ENCODE measurements at places on chromosomes 2 and 18. TPM values are rescaled to one million over a fixed set of nuclear protein-coding genes. Genes with fewer than 3 reads are reported as not detected.

DNA sequence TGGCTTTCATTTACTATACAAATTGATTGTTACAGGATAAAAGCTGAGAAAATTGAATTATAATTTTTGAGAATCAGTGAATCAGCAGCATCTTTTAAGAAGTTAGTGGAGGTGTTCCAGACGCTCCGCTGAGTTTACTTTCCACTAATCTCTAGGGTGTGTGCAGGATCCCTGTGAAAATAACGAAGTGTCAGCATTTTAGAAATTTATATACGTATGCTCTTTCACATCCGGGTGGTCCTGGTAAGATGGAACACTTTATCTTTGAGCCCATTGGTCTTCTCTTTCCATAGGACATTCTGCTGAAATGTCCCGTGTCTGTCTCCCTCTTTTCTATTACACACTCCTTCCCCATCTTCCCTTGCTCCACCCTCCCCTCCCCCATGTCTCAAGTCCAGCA, 268.6 kb upstream of the LRRTM1 start:
- no peak for DNase-seq

GRCh38 chr18:45728336-45729010, 4.5 kb downstream of the SLC14A1 start:
- DNase-seq = no peak

DNA sequence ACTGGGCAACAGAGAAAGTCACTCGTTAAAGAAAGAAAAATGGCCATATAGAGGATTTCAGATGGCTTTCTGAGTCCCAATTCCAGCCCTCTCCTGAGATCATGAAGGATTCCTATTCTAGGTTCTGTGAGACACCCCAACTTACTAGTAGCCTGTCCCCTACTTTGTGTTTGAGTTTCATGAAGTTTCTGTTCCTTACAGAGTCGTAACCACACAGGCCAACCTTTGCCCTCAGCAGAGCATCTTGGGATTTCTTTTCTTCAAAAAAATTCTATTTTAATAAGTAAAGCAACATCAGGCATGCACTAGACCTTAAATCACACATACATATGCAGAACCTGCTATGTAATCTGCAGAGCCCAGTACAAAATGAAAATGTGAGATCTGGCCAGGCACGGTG, 30.4 kb downstream of the TMEM247 start:
- DNase-seq = no peak

- DNase-seq = no peak
Observed at GRCh38 chr2:100986157-100986556, 15.9 kb upstream of the RPL31 start.

- no peak for DNase-seq
Observed at GRCh38 chr2:102059151-102059550, 67.4 kb downstream of the IL1R2 start.

DNA sequence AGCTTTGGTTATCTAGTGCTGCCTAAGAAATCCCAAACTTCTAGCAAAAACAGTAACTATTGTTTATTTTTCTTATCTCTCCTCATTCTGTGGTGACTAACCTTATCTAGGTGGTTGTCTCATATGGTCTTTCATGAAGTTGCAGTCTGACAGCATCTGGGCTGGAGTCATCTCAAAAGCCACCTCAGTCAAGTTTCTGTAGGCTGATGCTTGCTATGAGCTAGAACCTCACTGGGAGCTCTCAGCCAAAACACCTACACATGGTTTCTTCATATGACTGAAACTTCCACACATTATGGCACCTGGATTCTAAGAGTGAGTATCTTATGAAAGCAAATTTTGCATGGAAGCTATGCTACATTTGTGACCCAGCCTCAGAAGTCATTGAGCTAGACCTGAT, 596.4 kb upstream of the VRK2 start:
- no peak for DNase-seq

GRCh38 chr18:60936101-60936500, 397.1 kb upstream of the CDH20 start:
- no peak for DNase-seq

DNA sequence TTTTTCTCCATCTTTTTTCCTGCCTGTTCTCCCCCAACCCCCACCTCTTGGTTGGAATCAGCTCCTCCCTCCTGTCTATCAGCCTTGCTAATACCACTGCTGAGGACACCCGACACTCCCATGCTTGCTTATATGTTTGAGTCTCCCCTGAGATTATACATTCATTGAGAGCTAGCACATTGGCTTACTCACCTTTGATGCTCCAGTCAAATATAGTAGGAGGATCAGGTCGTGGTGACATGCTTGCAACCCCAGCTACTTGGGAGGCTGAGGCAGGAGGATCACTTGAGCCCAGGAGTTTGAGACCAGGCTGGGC, 91.5 kb upstream of the CCBE1 start:
- DNase-seq = no peak

DNA sequence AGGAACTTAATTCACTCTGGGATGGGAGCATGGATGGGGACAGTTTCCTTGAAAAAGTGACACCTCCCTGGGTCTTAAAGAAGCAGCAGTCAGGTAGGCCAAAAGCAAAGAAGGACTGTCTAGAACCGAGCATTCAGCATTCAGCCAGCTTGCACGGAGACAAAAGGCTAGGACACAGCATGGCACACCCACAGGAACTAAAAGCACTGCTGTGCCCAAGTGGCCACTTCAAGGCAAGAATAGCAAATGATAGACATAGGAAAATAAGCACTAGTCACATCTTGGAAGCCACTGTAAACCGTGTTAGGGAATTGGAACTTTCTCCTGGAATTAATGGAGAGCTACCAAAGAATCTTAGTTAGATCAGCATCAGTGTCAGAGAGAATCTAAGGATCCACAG, 47.0 kb downstream of the LRP2 start:
- no peak for DNase-seq

- no peak for DNase-seq
Observed at GRCh38 chr2:32688541-32688940, 60.7 kb downstream of the TTC27 start.

GRCh38 chr18:46732201-46732600, 24.7 kb downstream of the ST8SIA5 start:
- DNase-seq = no peak

GRCh38 chr2:197052356-197052755, 125.8 kb upstream of the PGAP1 start:
- no peak for DNase-seq

DNA sequence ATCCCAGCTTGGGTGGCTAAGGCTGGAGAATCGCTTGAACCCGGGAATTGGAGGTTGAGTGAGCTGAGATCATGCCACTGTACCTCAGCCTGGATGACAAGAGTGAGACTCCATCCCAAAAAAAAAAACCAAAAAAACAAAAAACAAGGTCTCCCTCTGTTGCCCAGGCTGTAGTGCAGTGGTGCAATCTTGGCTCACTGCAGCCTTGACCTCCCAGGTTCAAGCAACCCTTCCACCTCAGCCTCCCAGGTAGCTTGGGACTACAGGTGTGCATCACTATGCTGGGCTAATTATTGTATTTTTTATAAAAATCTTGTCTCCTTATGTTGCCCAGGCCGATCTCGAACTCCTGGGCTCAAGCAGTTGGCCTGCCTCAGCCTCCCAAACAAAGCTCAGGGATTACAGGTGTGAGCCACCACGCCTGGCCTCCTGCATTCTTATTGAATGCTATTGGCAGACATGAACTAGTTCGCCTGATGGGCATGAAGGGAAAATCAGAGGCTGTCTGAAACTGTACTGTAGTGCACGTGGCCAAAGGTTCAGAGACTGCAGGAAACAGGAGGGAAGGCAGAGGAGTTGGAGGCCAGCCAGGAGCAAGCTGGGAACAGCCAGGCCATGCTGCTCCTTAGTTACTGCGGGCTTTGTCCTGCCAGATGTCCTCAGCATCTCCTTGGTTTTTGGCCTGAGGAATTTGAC, 16.0 kb upstream of the ASXL2 start:
- peak; percentile 82 for DNase-seq

GRCh38 chr2:240244543-240244942, 104.1 kb upstream of the OTOS start:
- DNase-seq = no peak

GRCh38 chr18:8794156-8794933, 89.0 kb downstream of the MTCL1 start:
- DNase-seq = no peak

DNA sequence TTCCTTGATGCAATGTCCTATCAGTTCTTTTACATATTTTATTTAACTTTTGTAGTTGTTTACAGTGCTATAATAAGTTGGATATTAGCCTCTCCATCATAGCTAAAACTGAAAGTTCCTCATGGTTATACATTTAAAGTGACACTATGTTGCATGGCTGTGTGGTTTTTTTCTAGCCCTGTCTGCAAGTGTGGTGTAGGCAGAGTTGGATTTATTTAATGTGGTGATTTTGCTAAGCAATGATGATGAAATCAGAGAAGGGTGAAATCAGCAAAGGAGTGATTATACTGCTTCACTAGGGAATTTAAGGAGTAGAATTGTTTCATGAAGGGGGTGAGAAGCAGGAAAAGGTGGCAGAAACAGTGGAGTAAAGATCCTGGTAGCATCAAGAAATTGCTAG, 18.3 kb upstream of the ENOSF1 start:
- DNase-seq = no peak

DNA sequence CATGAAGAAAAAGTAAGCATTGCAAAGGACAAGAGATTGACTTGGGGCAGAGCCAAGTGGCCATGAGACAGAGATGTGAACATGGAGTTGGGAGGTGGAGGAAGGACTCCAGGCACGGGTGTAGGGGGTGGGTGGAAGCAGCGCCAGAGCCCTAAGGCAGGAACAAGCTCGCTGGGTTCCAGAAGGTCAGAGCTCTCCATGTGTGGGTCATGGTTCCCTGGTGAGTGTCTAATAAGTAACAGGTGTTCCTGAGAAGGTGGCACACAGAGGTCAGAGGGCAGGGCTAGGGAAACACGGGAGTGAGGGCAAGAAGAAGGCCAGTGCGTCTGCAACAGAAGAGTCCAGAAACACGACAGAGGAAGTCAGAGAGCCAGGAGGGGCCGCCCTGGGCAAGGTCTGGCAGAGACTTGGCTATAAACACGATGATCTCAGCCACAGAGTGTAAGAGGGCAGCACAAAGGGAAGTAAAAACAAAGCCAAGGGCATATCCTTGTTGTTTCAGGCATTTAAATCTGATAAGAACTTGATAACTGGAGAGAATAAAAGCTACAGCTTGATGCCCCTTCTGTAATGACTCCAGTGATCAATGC, 260.8 kb downstream of the TGIF1 start:
- DNase-seq = peak; percentile 94

DNA sequence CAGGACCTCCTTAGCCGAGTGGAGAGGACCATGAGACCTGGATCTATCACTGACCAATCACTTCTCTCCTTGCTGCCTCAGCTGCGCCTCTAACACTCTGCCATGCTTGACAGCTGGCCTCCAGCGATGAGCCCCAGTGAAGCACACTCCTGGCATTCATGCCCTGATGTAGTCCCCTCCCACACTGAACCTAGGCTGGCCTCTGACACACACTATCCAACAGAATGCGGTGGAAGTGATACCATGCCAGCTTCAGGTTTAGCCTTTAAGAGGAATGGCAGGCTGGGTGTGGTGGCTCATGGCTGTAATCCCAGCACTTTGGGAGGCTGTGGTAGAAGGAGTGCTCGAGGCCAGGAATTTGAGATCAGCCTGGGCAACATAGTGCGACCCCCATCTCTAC, 73.7 kb upstream of the LAPTM4A start:
- no peak for DNase-seq

- no peak for DNase-seq
Observed at GRCh38 chr2:57313678-57314077, 732.9 kb upstream of the VRK2 start.

DNA sequence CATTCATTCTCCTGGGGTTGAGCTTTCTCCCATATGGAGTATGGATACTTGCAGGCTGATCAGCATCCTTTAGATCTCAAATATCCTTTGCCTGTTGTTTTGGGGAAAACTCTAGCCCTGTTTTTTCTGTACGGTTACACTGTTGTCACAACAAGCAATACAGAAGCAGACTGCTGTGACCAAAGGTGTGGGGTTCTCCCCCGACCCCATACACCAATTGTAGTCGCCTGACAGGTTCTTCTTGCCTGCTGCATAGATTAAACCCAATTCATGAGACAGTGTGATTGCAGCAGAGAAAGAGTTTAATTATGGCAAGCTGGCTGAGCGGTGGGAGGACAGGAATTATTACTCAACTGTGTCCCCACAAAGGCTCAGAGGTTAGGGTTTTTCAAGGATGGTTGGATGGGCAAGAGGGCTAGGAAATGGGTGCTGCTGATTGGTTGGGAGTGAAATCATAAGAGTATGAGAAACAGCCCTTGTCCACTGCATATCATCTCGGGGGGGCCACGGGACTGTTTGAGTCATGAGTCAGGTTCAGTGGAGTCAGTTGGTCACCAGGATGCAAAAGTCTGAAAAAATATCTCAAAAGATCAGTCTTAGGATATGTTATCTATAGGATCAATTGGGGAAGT, 40.6 kb downstream of the ITGB1BP1 start:
- DNase-seq = no peak

- no peak for DNase-seq
Observed at GRCh38 chr2:38073211-38074057, 2.5 kb downstream of the CYP1B1 start.

- peak; percentile 86 for DNase-seq
Observed at GRCh38 chr2:218569661-218570500, 1.2 kb downstream of the CNOT9 start.

DNA sequence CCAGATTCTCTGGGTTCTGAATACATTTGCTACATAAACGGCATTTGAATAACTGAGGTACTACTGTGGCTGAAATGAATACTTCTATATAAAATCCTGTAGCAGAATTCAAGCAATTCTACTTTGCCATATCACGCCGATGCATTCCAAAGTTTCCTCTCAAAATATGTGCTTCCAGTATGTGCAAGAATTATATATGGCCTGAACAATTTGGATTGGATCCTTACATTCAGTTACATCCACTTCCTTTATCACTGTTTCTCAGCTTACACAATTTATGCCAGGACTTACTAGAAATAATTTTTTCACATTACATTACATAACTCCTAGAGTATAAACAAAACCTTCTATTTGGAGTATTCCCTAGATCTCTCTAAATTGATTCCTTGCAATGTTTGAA, 46.3 kb upstream of the STAT4 start:
- DNase-seq = no peak

DNA sequence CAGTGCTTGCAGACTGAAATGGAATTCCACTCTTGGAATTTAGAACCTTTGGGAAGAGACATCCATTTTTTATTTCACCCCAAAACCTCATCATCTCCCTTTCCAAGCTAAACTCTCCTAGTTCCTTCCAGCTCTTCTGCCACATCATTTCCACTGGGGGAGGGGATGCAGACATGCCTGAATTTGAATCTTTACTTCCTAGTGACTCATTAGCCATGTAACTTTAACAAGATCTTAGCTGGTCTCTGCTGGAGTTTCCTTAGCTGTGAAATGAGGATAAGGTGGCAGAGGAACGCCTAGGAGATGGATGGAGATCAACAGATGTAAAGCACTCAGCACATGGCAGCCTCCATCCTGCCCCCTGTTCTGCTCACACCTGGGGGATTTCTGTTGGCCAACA, 266.8 kb downstream of the EN1 start:
- no peak for DNase-seq

GRCh38 chr2:71150082-71150816, 19.8 kb downstream of the MPHOSPH10 start:
- DNase-seq = peak; percentile 27

EFHD1 gene
- not detected for total RNA-seq

SERPINB13 gene
- not detected for total RNA-seq

RIT2 gene
- total RNA-seq = not detected

NBEAL1 gene
- 20.0 TPM for total RNA-seq

NPPC gene
- total RNA-seq = not detected

RPE gene
- 73.8 TPM for total RNA-seq

TPO gene
- total RNA-seq = not detected

COLEC11 gene
- 0.13 TPM for total RNA-seq

SPEG gene
- not detected for total RNA-seq

CROCC2 gene
- not detected for total RNA-seq

Measured in dermis microvascular lymphatic vessel endothelial cell (primary cell).